Spinal cord (tissue), 10 donors: ENCODE measurements at places on chromosomes 1 and 21. TPM values are rescaled to one million over a fixed set of nuclear protein-coding genes. Genes with fewer than 3 reads are reported as not detected.

The KCNC4 gene
- 58.6 TPM for polyA plus RNA-seq

The CGN gene
- polyA plus RNA-seq = 14.1 TPM

The NTNG1 gene
- 24.5 TPM for polyA plus RNA-seq

The HUNK gene
- 7.8 TPM for polyA plus RNA-seq

GRCh38 chr1:116868385-116868784 is 41.3 kb upstream of the PTGFRN start:
- no peak for DNase-seq

- DNase-seq = peak; percentile 18
These were observed 214.1 kb upstream of the L1TD1 start for GRCh38 chr1:61980561-61980960.

- DNase-seq = no peak
These were observed 12.0 kb upstream of the ALX3 start for GRCh38 chr1:110082477-110082876.

DNA sequence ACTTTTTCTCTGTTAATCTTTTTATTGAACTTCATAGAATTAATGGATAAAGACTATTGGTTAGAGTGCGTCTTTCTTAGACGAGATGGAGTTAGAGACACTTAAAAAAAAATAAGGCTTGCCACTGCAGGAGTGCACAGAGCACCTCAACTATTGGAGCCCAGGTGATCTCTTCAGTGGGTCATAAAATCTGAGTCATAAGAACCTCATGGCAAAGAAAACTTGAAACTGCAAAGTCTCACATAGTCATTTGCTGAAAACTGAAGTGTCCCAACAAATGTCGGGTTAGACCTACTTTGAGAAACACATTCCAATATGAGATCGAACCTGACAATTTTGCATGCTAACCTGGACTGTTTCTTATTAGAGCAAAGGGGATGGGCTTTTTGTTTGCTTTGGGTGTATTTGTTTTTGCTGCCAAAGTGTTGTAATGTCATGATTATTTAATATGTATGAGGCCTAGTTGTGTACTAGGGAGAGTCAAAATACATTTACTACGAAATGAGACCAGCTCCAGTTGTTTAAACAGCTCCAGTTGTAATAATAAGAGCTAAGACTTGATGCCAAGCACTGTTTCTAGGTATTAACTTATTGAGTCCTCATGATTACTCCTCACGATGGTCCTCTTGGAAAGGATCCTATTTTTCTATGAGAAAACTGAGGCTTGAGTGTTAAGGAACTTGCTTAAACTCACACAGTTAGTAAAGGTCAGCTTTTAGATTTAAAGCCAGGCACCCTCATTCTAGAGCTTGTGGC is 65.1 kb downstream of the DDR2 start:
- no peak for DNase-seq

DNA sequence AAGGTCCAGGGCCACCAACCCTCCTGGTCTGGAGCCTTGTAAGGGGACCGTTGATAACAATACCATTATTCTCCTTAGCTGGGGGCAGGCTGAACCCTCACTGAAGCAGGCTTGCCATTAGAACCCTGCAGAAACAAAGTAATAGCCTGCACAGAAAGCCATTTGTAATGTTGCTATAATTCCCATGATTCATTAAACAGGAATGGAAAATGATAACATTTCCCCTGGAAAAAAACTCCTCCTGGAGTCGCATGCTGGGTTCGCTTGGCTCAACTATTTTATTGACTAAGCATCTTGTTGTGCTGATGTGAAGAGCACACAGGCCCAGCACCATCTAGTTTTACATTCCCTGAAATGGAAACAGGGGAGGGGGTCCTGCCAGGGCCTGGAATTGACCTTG is 155.6 kb upstream of the CSF3R start:
- DNase-seq = no peak

DNA sequence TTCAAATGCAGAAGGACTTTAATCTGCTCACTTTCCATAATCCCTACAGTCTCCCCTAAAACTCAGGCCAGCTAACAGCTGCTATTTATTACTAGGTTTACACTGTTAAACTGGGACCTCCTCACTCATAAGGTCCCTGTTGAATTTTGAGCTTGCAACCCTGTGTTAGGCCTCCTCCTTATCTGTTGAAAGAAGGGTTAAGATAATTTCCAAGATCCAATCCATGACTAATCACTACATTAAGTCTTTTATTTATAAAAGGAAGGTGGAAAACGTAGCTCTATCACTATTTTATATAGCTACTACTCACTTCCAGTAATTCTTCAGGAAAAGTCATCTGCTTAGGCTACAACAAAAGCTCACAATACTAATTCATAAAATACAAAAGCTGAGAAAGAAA is 79.5 kb downstream of the EVI5 start:
- DNase-seq = no peak

- peak; percentile 53 for DNase-seq
These were observed 94.6 kb downstream of the TGFB2 start for GRCh38 chr1:218439541-218440295.
